ENCODE measurements at places on chromosomes 2 and 18. TPM values are rescaled to one million over a fixed set of nuclear protein-coding genes. Genes with fewer than 3 reads are reported as not detected.

DNA sequence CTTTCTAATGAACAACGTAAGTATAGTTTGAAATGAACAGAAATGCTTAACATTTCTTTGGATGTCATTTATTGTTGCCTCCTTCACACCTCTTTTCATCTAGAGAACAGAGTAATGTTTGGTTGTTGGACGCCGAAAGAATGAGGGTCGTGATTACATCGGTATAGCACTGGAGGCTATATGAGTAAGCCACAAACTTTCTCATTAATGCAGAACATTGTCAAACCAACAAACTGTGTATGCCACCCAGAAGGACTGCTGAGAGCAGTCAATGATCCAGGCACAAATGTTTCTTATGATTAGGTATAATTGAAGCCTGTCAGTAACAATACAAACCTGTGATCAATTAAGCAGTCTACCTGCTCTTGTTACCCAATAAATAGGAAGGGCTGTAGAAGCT lies 1494.7 kb upstream of the NXPH2 start:
- no peak for DNase-seq

GRCh38 chr2:65279756-65280155 lies 52.1 kb downstream of the ACTR2 start:
- DNase-seq, result peak; percentile 49

SH3BP4 gene
- total RNA-seq, result 20.0 TPM

GRCh38 chr2:25388491-25388890 lies 46.8 kb upstream of the DNMT3A start:
- no peak for DNase-seq

DNA sequence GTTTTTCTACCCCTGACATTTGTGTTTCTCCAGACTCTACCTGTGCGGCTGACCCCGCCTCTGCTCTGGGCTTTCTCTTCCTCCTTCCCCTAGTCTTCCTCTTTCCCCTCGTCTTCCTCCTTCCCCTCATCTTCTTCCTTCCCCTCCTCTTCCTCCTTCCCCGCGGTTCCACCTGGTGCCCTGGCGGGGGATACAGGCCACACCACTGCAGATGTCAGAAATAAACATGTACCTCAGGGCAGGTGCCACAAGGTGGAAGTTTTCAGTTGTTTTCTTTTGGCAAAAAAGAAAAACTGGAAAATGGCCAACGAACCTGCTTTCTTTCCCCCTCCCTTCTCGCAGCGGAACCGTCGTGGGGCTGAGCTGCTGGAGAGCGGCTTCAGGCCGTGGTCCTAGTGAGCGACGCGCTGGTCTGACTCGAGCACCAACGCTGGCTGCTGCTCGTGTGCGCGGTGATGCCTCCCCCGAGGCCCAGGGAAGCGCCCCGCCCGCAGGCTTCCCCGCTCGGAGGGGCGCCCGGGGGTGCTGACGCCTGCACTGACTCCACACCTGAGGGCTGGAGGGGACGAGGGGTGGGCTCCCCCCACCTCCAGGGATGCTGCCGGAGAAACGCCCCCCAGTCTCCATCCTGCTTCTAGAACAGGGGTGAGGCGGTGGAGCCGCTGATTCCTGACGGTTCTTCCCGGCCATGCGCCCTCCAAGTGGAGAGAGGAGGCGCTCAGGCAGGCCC lies 83.7 kb upstream of the ZNF516 start:
- DNase-seq, result no peak

FAHD2A gene
- total RNA-seq, result 20.8 TPM

DNA sequence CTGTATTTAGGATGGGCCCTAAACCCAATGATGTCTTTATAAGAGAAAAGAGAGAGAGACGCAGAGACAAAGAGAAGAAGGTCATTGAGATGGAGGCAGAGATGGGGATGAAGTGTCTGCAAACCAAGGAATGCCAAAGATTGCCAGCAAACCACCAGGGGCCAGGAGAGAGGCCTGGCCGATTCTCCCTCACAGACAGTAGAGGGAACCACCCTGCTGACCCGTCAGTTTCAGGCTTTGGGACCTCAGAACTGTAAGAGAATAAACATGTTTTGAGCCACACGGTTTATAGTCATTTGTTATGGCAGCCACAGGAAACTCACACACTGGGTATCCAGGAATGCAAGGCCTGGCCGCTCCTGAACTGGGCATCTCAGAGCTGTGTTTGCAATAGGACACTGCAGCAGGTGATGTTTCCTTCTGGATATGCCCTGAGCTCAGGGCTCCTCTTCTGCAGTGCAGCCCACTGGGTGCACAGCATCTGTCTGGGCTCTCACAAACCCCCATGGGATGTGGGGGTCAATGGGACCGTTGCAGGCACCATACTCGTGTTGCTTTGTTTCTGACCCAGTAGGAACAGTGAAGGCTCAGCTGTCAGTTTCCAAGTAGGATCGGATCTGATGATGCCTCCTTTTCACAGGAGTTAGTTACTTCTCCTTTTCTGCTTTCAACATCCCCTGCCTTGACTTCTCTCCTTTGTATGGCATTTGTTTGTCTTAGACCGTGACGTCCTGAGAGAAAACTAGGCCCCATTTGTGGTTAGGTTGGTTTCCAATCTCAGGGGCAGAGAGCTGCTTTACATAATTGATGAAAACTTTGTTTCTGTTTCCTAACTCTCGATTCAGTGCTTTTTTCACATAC lies 20.8 kb downstream of the PTPN18 start:
- DNase-seq, result no peak

WDR43 gene
- 70.2 TPM for total RNA-seq

SPATA3 gene
- total RNA-seq, result not detected

DNA sequence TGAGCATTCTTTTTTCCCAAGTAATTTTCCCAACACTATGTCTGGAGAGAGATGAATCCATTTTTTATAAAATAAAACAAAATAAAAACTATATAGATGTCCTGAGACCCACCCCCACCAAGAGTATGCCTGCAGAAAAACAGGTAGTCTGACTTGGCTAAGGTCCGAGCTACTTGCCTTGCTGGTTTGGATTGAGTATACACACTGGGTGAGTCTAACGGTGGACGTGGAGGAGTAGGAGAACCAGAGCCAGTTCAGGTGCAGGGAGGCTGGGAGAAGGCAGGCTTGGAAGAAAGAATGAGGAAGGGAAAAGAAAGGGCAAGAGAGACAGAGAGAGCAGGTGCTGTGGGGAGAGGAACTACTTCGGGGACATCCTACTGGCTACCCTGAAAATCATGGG lies 21.3 kb upstream of the AFTPH start:
- DNase-seq, result no peak

AGXT gene
- total RNA-seq, result not detected

GRCh38 chr18:10247021-10247741 lies 207.3 kb upstream of the APCDD1 start:
- peak; percentile 82 for DNase-seq

NXPH2 gene
- 15.7 TPM for total RNA-seq

SERPINB10 gene
- total RNA-seq, result 7.0 TPM

DNA sequence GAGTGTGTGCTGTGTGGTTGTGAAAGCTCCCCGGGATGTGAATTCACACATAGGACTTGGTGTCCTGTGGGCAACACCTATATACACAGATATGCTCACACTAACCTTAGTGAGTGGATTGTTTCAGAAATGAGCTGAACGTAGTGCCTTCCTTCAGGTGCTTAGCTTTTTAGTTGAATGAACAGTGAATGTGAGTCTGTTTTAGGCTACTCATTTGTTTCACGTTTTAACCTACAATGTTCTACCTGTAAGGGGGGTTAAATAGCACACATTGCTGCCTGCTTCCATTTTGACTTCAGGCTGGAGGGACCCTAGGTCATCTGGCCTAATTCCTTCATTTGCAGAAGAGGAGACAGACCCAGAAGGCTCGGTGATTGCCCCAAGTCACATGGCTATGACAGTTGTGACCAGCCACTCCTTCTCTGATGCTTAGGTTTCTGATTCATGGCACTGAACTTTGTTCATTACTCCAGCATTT lies 1.0 kb downstream of the PLEK start:
- DNase-seq, result no peak

GRCh38 chr2:96962567-96963203 lies 23.7 kb downstream of the FAM178B start:
- DNase-seq, result no peak

DNA sequence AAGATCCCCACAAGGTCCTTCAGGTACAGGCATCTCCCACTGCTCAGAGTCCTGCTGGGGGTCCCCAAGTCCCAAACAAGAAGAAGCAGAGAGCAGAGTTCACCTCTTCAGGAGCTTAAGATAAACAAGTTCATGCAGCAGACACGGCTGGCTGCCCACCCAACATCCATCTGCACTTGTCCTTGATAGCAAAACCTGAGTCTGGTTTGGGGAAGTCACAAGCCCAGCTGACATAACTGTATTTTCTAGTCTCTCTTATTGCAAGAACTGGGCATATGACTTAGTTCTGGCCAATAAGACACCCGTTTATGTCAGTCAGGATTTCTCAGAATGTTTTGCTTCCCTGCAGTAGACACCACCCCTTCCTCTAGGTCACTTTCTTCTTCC lies 31.8 kb downstream of the AFF3 start:
- no peak for DNase-seq

DNA sequence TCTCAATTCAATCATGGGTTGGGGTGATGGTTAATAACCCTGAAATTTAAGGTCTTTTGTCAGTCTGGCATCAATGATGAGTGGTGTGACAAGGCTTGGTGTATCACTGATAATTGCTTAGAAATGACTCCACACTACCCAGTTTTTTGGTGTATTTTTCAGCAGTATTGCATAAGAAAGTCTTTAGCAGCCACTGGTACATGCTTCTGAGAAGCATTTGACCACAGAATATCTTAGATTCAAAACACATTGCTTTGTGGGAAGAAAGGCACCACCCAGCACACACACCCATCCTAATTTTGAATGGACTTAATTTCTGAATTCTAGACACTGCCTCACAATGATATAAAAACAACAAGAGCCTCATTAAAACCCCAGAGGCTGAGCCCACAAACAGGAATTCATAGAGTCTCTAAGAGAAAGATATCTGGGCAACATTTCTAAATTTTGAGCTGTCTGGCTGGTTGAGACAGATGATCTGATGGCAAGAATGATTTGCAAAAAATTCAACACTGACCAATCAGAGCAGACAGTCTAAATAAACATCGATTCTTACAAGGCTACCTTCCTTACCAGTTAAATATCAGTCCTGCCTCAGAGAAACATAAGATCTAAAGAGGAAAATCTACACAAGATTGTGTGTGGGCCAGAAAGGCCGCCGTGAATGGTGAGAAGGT lies 114.7 kb upstream of the CYP1B1 start:
- no peak for DNase-seq

GRCh38 chr18:75172299-75173124 lies 36.4 kb downstream of the PTGR3 start:
- DNase-seq, result no peak

GRCh38 chr18:11666176-11666575 lies 22.9 kb upstream of the GNAL start:
- DNase-seq, result no peak

CROCC2 gene
- total RNA-seq, result not detected

DNA sequence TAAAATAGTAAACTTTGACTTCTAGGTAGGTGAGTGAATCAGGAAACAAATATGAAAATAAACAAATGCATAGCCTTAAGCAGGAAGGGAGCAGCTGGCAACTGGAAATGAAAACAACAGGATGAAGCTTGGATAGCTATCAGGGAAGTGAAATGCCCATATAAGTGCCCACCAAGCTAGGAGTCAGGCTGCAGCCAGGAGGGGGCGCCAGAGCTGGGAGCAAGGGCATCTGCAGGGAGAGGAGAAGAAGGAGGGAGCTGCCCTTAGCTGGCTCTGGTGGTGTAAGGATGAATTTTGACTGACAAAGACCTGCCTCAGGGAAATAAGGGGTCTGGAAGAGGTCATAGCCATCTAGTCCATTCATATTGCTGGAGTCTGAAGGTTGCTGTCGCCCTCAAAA lies 298.3 kb downstream of the TDRD15 start:
- DNase-seq, result no peak

GRCh38 chr18:10543277-10543676 lies 17.4 kb downstream of the NAPG start:
- DNase-seq, result no peak

DNA sequence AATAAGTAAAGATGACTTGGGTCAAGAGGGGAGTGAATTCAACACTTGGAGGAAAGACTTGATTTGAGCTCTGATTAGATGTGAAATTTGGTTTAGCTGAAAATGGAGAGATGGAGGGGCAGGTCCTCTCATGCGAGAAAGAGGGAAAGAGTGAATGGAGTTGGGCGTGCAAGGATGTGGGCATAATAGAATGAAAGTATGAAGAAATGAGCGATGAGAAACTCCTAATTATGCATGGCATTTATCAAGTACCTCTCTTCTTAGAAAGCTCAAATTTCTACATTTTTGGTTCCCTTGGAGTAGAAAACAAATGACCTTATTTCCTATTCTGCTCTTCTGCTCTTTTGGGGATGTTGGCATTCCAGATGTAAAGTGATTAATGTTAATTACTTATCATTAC lies 161.5 kb downstream of the PHLPP1 start:
- no peak for DNase-seq
